ENCODE measurements at places on chromosomes 1 and 21.

- DNase-seq, result no peak
Measured at GRCh38 chr1:154730259-154730658, 122.3 kb upstream of the ADAR start.

DNA sequence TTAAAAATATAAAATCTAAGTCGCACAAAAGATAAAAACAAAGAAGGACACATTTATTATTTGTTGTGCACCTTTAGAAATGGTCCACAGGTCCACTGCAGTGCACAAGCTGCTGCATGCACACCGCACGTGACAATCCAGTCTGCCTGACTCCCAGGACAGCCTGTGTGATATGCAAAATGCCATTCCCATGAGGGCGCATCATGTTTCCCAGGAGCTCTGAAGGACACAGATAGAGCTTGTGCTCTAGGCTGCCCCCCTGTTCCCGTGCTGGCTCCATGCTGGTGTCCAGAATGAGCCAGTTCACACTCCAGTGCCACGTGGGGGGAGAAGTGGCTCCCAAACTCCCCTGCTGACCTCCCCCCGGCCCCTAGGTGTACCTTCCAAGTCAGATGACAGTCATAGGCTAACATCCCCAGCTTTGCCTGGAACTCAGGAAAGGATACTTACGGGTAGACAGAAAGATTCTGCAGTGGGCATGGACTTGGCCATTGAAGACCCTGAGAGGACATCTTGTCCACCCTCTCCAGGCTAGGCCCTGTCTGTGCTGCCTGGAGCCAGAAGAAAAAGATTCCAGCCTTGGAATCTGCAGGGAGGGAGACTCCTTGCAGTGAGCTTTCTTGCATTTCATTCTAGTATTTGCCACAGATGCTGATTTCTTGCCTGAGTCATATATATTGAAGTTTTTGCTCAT is 26.3 kb downstream of the RAB7B start:
- DNase-seq, result no peak

GRCh38 chr1:58768971-58769808 is 14.7 kb downstream of the JUN start:
- no peak for DNase-seq

DNA sequence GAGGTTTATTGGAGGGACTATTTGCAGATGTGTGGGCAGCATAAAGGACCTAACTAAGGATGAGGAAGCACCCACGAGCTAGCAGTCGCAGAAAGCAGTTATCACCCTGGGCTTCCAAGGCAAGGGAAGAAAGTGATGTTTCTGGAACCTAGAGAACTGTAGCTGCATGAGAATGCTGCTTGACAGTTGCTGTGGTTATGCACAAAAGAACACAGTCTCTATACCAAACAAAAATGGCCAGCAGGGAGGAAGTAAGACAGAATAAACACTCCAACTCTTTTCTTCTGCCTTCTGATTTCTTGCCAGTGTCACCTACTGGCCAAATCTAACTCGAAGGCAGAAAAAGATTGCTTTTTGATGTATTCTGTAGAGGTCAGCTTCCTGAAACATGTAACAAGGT is 190.2 kb downstream of the RASAL2 start:
- DNase-seq, result no peak

DNA sequence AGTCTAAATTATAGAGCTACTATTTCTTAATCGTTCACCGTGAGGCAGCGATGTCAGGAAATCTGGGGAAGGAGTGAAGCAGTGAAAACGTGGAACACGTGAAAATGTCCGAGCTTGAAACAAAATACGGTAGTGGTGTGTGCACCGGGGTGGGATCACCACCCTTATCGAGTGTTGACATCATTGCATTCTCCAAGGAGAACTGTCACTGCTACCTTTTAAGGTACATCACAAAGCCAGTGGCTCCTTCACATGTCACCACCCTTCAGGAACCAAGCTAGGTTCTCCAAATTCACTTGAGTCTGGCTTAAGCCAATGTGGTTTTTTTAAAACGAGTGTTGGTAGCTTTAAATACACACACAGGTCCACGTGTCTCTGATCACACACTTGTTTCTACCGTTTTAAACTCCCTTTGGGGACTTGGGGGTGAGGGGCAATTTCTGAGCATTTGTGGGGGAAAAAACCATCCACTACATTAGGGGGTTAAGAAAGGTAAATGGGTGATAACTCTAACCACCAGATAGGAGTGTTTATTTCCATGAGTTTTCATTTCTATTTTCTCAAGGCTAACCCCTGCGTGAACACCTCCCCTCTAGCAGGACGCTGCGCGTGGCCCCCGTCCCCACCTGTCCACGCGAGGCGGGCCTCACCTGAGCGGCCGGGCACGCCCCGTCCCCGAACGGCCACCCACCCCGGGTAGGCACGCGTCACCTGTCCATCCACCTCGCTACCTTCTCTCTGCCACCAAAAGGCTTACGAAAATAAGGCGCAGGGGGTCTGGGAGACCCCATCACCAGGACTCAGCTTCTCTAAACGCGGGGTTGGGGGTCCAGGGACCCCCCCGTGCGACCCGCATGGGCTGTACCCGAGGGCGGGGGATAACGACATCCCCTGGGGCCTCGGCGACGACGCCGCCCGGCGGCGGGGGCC is 978 bp downstream of the PRDM15 start:
- no peak for DNase-seq

DNA sequence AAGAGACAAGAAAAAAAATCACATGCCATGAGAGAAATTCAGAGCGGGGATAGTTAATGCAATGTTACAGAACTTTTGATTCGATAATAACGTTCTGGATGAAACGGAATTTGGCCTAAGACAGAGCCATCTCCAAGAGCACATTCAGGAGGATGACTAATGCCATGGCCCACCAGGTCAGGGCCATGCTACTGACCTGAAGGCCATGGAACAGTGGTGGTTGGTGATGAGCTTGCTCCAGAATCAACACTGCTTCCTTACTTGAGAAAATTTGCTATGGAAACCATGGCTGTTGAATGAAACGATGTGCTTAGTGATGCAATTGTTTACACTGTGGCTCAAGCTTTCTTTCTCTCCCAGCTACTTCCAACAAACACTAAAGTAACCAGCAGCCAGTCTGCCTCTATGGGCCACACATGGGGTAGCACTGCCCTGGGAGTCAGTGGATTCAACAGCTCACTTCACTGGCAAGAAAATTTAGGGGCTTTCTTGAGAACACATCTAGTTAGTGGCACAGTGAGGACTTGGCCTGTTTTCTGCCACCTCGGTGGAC is 299.1 kb downstream of the PCP4 start:
- DNase-seq, result no peak

DNA sequence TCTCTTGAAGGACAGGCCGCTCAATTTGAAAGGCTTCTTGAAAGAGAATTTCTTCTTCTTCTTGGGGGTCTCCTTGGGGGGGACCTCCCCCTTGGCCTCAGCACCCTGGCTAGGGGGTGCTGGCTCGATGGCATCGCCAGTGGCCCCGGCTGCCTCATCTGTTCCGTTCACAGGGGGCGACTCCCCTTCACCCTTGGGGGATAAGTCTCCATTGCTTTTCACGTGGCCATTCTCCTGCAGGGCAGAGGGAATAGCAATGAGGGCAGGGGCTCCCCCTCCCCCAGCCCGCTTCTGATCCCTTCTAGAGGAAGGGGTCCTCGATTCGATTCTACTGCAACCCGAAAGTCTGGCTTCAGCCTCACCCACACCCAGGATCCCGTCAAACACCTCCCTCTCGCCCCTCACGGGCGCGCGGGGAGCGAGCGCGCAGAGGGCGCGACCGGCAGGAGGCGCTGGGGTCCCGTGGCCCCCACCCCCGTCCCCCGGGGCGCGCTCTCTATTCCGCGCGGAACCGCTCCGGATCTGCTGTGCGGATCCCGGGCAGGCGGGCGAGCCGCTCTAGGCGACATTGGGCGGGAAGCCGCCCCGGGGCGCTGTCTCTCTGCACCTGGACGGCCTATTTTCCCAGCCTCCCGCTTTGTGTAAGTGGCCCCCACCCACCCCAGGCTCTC is 1.0 kb downstream of the MARCKSL1 start:
- DNase-seq, result no peak

GRCh38 chr1:164660412-164660772 is 101.4 kb downstream of the PBX1 start:
- DNase-seq, result no peak

GRCh38 chr1:167533851-167534300 is 15.5 kb upstream of the CD247 start:
- DNase-seq, result peak; percentile 56

GRCh38 chr1:3244025-3244926 is 175.3 kb downstream of the PRDM16 start:
- DNase-seq, result no peak

- no peak for DNase-seq
Measured at GRCh38 chr1:107342316-107342715, 201.5 kb downstream of the NTNG1 start.

- DNase-seq, result no peak
Measured at GRCh38 chr1:198245379-198245778, 88.6 kb downstream of the NEK7 start.

DNA sequence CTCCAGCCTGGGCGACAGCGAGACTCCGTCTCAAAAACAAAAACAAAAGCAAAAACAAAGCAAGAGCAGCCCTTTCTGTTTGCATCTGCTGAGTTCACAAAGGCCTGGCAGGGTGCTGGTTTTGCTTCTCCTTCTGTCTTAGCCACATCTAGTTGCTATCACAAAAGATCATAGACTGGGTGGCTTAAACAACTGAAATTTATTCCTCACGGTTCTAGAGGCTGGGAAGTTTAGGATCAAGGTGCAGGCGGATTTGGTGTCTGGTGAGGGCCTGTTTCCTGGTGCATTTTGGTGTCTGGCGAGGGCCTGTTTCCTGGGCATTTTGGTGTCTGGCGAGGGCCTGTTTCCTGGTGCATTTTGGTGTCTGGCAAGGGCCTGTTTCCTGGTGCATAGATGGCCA is 471.3 kb downstream of the CAMTA1 start:
- DNase-seq, result no peak

GRCh38 chr1:6001992-6002576 is 9.9 kb upstream of the NPHP4 start:
- DNase-seq, result no peak

DNA sequence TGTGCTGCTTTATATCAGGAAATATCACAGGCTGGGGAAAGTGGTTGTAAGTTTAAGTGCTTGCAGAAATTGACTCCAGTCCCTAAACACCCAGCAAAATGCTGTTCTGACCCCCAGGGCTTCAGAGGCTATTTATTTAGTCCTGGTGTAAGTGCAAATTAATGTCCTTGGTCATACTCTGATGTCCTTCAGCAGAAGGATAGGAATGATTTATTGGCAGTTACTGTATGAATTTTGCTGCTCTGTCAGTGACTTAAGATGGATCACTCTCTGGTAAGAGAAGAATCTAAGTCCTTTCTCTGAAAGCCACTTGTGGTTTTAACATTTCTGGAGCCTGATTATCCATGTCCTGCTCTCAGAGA is 21.9 kb downstream of the FAM20B start:
- no peak for DNase-seq

GRCh38 chr21:37742115-37742514 is 174.1 kb downstream of the KCNJ6 start:
- DNase-seq, result no peak

- no peak for DNase-seq
Measured at GRCh38 chr1:243819438-243819839, 30.6 kb downstream of the AKT3 start.

- DNase-seq, result no peak
Measured at GRCh38 chr1:10870493-10871096, 74.1 kb upstream of the CASZ1 start.

DNA sequence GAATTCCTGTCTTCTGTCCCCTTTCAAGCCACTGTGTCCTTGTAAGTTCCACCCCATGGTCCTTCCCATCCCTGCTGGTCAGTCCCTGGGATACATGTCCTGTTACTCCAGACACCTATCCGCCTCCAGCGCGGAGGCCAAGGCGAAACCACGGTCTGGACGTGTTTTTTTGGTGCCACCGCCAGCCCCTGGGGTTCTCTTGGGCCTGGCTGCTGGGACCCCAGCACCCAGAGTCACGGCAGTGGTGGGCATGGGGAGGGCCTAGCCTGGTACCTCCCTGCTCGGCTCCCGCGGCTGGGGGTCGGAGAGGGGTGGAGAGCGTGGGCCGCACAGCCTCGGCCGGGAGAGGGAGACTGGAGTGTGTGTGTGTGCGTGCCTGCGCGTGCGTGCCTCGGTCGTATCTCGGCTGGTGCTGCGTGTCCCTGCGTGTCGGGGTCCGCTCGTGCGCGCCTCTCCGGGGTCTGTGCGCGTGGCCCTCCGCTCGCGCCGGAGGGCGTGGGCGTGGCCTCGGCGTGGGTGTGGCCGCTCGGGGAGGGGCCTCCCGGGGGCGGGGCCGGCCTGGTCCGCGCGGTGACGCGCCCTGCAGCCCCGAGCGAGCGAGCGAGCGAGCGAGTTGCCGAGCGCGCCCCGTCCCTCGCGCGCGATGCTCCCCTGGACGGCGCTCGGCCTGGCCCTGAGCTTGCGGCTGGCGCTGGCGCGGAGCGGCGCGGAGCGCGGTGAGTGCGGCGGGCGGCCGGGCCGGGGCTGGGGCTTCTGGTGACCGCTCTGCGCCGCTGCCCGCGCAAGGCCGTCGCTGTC is at the start of gene VWA1:
TSS of gene VWA1 (plus strand) at position 585 of the 798 bp plus-strand sequence. CDS start at position 644, 59 bp downstream.
- peak; percentile 69 for DNase-seq

DNA sequence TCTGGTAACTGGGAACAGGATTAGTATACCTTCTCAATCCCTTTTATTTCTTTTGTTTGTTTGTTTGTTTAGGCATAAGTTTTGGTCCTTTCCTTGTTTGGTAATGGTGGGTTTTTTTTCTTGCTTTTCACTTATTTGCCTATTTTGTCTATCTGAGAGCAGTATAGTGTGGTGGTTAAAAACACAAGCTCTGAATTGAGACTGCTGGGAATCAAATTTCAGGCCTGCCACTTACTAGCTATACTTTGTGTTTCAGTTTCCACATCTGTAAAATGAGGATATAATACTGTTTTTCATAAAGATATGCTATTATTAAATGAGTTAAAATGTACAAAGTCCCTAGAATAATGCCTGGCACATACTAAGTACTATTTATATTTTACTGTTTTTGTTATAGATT is 81.6 kb upstream of the IVNS1ABP start:
- no peak for DNase-seq

DNA sequence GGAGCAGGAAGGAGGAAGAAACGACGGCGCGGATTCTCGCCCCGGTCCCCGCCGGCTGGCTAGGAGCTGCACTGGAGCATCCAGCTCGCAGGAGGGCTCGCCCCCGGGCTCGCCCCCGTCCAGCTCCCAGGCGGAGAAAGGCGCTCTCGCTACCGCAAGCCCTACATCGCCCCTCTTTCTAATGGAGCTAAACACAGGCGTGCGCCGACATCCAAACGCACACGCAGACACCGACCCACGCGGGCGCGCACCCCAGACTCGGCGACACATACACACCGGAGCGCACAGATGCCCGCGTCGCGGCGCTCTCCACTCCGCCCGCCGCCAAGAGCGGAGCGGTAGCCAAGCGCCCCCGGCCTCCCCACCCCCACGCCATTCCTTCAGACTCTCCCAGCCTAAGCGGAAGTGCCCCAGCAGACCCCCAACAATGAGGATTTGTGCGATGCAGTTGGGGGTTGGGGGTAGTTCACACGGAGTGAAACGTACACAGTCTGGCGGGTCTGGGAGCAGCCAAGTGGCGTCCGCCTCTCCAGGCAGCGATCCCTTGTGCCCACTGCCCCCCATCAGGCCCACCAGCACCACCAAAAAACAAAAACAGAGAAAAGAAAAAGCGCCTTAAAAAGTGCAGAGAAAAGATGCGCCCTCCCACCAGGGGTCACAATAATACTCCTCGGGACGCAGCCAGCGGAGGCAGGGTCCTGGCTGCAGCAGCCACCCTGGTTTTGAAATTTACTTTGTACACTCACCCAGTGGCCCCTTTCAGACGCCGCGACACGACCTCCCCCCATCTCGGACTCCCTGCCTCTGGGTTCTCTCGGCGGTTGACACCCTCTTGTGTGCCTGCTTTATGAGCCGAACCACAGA is 1.4 kb downstream of the DAB1 start:
- no peak for DNase-seq

Measured in 8988T (cell line).